ENCODE measurements at places on chromosomes 12 and 14. TPM values are rescaled to one million over a fixed set of nuclear protein-coding genes. Genes with fewer than 3 reads are reported as not detected.

DNA sequence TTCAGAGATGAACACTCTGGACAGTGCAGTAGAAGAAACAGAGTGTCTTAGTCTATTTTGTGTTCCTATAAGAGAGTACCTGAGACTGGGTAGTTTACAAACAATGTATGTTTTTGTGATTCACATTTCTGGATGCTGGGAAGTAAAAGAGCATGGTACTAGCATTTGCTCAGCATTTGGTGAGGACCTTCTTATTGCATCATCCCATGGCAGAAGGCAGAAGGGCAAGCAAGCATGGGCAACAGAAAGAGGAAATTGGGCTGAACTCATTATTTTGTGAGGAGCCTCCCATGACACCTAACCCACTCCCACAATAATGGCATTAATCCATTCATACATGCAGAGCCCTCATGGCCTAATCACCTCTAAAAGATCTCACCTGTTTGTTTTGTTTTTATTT is 8.0 kb downstream of the ANKS1B start:
- DNase-seq, result no peak

- no peak for DNase-seq
These were observed 202.0 kb upstream of the AMIGO2 start for GRCh38 chr12:47281667-47282171.

DNA sequence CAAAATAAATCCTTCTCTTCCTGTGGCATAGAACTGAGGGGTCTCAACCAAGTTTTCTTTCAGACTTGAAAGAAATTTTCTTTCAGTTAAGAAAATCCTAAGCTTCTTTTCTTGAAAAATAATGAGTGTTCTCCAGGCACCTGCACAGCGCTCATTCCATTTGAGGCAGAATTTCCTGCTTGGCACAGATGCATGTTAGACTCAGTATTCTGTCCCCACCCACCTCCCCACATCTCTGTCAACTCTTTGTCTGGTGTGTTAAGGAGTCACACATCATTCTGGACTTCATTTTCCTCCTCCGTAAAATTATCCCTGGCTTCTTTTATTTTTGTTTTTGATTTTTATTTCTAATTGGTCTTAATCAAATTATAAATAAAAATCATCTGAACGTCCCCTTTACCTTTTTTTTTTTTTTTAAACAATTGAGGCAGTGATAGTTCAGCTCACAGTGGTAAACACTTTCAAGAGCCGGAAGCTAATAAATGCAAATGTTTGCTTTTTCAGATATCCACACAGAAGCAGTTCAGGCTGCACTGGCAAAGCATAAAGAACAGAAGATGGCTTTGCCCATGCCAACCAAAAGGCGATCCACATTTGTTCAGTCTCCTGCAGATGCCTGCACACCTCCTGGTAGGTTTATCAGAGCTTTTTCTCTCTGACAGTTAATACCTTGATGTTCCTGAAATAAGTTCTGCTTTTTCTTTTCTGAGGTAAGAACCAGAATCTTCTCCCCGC is 104.0 kb upstream of the ATF1 start:
- no peak for DNase-seq

GRCh38 chr14:102626530-102626929 is 34.1 kb downstream of the RCOR1 start:
- DNase-seq, result no peak

DNA sequence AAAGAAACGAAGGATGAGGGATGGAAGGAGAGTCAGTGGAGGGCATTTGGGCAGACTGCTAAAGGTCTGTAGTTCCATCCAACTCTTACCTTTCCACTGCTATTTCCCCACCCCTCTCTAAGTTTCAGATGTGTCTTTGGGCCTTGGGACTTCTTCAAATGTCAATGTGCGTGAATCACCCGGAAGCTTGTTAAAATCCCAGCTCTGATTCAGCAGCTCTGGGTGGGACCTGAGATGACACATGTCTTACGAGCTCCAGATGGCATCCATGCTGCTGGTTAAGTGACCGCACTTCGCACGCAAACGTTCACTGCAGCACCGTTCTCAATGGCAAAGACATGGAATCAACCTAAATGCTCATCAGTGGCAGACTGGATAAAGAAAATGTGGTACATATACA is 309.9 kb downstream of the VRK1 start:
- no peak for DNase-seq

- no peak for DNase-seq
These were observed 28.9 kb downstream of the DEGS2 start for GRCh38 chr14:100130521-100130920.

DNA sequence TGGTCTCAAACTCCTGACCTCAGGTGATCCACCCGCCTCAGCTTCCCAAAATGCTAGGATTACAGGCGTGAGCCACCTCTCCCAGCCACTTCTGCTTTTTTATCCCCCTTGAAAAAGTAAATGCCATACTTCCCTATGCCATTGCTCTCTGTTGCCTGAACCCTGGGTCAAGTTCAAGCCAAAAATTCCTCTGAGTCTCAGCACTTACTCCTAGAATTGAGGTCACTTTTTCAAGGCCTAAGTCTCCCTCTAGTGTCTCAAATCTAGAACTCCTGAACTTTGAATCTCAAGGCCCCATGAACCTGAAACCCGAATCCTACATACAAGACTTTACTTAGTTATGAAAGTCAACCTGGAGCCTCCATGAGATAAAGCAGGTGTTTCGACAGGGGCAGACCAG is 1.4 kb upstream of the APOBEC1 start:
- no peak for DNase-seq

DNA sequence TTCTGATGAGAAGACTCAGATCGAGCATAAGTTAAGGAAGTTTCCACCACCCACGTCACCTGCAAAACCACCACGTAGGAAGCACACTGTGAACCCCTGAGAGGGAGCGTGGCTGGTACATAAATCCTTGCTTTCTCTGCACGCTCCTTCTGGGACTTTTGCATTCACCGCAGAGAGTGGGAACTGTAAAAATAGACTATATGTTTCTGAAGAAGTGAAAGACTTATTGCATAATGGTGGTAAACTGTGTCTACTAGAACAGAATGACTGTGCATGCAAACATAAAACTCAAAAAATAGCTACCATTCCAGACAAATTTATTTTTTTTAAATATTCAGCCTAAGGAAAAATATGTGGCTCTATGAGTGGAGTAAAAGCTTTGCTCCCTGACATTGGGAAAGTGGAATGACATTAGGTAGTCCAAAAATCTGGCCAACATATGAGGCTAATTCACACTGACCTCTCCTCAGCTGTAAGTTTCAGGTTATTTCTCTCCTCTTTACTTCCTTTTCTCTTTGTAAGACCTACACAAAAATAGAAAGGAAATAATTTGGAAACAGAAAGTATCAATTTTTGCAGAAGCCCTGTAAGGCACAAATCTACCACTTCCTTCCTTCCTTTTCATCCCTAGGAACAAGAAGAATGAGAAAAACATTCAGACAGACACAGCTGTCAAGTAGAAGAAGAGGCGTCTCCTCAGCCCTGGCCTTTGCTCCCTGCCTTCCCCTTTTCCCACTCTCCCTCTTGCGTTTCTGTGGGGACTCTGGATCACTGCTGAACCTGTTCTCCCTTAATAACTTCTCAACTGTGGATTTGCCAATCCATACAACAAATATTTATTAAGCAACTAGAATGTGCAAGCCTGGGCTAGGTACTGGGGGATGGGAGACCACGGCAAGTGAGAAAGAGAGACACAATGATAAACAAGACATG is 264.3 kb upstream of the FOXN3 start:
- peak; percentile 47 for DNase-seq

- DNase-seq, result no peak
These were observed 44.0 kb upstream of the SMUG1 start for GRCh38 chr12:54232790-54233189.

- DNase-seq, result no peak
These were observed 316.4 kb downstream of the NOVA1 start for GRCh38 chr14:26281280-26281998.

- DNase-seq, result peak; percentile 26
These were observed 131.0 kb upstream of the SRRM4 start for GRCh38 chr12:118850244-118850825.

- peak; percentile 51 for DNase-seq
These were observed 381 bp downstream of the YY1 start for GRCh38 chr14:100239211-100239839.

DNA sequence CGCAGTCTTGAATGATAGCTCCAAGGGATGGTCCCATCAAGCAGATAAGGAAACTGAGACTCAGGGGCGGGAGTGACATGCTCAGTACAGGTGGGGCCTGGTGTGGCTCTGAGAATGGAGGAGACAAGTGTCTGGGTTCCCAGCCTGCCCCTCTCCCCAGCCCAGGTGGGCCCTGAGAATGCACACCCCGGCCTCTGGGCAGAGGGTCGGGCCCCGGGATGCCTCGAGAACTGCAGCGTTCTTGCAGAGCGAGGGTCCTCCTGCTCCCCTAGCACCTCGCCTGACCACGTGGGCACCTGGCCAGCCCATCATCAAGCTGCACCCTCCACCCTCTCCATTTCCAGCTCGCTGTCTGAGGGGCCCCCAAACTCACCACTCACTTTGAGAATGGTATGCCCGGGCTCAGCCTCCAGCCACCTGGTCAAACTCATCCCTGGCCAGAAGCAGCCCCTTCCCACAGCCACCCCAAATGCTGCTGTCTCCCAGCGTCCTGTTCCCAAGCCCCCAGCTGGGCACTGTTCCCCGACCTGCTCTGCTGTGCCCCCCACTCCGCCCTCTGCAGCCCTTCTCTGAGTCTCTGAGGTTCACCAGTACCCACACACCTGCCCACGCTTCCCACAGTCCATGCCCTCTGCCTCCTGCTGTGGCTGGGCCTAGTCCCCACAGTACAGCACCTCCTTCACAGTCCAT is 44.3 kb downstream of the CYP46A1 start:
- no peak for DNase-seq

- no peak for DNase-seq
These were observed 5.0 kb upstream of the C1RL start for GRCh38 chr12:7114008-7114407.

DNA sequence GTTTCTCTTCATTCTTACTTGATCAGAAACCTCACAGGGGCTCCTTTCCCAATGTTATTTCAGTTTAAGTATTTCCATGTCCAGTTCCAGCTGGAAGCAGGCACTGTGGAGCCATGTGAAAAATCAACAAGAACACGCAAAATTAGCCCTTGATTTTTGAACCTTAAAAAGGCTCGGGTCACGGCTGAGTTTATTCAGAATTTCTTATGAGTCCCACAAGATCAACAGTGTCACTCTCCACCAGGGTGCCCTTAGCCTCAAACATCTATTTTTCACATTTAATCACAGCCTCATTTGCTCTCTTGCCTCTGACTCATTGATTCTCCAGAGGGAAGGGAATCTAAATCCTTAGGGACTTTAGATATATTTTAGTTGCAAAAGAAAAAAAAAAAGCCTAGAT is 157.7 kb upstream of the AVPR1A start:
- DNase-seq, result no peak

GRCh38 chr12:126114441-126114840 is 1049.2 kb downstream of the AACS start:
- DNase-seq, result no peak

GRCh38 chr12:12384571-12385340 is 27.9 kb downstream of the BORCS5 start:
- DNase-seq, result peak; percentile 84

- DNase-seq, result no peak
These were observed 105.0 kb downstream of the SLC35F4 start for GRCh38 chr14:57760896-57761295.

- DNase-seq, result no peak
These were observed 23.7 kb downstream of the FOXN3 start for GRCh38 chr14:89393222-89393745.

DNA sequence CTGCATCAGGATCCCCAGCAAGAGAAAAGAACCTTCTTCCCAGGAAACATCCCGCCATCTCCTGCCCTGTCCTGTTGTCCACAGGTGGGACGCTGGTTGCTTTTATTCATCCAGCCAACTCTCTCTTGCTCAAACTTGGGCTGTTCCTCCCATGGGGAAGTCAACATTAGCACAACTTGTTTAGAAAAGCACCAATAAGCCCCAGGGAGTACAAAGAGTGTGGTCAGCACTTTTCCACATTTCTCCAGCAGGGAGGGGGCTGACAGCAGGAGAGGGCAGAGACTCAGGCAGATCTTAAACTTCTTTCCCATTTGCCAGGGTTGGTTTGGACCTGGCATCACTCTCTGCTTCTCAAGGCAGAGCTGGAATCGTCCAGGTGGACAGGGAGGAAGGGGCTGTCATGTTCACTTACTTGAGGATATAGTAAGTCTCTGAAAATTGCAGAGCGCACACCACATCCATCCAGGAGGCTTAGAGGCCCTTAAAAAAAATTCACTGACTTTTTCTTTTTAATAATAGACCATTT is 74.9 kb downstream of the RBM19 start:
- DNase-seq, result no peak

- no peak for DNase-seq
These were observed 27.6 kb upstream of the FOXN3 start for GRCh38 chr14:89444516-89445125.

- no peak for DNase-seq
These were observed 281.5 kb downstream of the CACNA1C start for GRCh38 chr12:2334271-2334670.

DNA sequence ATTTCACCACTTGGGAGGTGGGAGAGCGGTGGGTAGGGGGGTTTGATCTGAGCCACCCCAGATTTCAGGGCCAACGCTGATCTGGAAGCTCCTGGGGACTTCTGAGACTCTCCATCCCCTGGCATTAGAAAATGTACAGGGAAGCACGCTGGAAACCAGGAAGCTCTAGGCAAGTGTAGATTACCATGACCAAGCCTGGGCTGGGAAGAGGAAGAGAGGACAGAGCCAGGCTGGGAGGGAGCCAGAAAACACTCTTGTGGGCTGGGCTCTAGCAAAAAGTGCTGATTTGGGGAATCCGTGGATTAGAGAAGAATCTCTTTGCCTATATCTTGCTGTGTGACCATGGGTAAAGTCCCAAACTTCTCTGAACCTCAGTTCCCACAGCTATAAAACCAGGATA is 236.7 kb downstream of the BCL11B start:
- DNase-seq, result no peak

DNA sequence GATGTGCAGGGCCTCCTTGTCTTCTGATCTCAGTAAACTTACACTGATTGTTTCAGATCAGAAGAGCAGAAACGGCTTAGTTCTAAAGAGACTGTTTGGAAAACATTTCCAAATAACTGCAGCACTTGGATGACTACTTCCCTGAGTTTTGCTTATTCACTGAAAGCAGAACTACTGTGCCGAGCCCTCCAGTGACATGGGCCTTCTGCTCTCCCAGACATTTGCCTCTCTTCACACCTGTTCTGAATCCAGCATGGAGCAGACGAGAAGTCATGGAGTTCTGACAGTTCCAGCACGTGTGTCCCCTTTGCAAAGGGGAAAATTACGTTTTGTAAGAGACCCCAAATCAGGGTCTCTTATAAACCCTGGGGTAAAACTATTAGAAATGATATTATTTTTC is 31.4 kb downstream of the ETNK1 start:
- no peak for DNase-seq

- DNase-seq, result no peak
These were observed 28.5 kb downstream of the CFL2 start for GRCh38 chr14:34685819-34686428.

Gene COX8C
- not detected for total RNA-seq

Gene PRPF39
- 41.0 TPM for total RNA-seq

Gene RNASE7
- not detected for total RNA-seq

Gene ENDOU
- not detected for total RNA-seq

Gene ARF3
- 104 TPM for total RNA-seq

Gene NGB
- total RNA-seq, result not detected

Gene TAS2R8
- not detected for total RNA-seq

Gene BIN2
- total RNA-seq, result 161 TPM

Gene CD63
- total RNA-seq, result 203 TPM

Gene KERA
- total RNA-seq, result not detected

Gene SIX6
- not detected for total RNA-seq

Gene VRTN
- total RNA-seq, result not detected

Gene CDC42BPB
- total RNA-seq, result 0.13 TPM

Gene CMKLR1
- total RNA-seq, result not detected
